Activated CD4-positive, alpha-beta T cell treated with anti-CD3 and anti-CD28 coated beads, Interleukin-2, Interleukin-4, amounts not matched to agents 100 ng/mL and 50 ng/mL, durations not matched to agents 16 hours and 8 hours (primary cell): ENCODE measurements at places on chromosomes 4 and X.
A peak's percentile ranks its signal among the peaks of the same experiment; 100 is the strongest.

GRCh38 chr4:93896516-93896915, 68.0 kb downstream of the ATOH1 start:
- no peak for DNase-seq

GRCh38 chrX:75155447-75155826, 646 bp downstream of the ABCB7 start:
- peak; percentile 28 for DNase-seq

DNA sequence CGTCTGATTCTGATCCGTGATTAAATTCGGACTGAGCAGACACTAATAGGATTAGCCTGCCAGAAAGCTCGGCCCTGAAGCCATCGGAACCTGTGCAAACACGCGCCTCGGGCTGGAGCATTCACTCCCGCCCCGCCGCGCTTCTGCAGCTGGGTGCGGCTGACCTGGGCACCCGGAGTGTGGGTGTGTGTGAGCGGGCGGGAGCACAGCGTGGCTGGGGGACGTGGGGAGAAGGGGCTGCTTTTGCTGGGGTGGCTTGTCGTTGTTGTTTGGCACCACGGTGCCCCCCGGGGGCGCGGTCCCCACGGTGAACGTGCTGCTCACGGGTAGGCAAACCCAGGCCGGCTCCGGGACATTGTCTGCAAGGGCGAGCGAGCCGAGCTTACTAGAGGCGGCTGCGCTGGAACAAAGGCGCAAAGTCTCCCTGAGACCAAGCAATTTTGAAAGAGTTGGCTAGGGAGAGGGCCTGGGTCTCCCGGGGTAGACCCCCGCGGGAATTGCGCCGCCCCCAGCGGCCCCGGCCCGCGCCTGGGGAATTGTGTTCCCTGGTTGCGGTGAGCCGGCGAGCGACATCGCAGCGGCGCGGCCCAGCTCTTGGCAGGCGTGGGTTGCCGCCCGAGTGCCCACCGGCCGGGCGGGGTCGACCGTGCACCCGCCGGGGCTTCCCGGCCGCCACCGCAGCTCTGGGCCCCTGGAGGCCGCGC, 1.4 kb downstream of the MAMLD1 start:
- DNase-seq = no peak

DNA sequence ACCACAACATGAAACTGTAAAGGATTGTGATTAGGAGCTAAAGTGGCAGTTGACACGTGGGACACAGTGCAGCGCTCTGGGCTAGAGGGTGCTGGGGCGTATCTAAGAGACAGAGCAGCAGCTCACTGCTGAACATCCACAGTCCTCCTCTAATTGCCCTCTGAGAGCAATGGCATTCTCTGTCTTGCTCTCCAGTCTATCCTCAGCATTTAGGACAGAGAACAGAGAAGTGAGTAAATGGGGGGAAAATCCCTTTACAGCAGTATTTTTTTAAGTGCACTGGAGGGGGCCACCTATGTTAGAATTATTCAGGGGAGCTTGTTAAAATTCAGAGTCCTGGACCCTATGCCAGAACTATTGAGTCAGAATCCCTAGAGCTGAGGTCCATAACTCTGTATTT, 4.2 kb upstream of the TMEM154 start:
- no peak for DNase-seq

DNA sequence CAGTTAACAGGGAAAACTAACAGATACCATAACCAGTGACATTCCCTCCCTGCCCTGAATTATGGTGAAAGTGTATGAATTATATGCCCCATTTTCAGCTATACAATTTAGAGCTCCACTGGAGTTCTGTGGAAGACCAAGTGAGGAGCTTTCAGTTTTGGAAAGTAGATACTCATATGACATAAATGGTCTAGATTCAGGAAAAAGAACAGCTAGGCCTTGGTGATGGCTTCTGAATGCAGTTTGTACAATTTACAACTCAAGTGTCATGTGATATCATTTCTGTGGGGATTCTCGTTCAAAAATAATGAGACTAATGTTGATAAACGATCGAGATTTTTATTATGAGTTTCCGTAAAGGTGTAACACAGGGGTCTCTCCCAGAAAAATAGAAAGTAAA, 8.2 kb upstream of the SEC24B start:
- DNase-seq = no peak

DNA sequence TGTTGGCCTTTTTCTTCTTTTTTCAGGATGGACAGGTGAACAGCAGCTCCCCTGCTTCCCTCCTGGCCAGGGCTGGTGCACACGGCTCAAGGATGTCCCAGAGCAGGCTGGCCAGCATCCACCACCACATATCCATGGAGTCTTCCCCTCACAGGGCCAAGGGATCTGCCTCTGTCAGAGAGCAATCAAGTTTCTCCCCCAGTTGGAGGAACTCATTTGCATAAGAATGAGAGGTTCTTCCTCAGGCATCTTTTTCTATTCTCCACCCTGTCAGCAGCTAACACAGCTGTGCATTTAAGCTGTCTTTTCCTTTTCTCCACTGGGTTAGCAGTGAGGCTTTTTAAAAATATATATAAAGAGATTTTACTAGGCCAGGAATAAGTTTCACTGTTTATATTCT, 143.8 kb downstream of the ANAPC10 start:
- DNase-seq = no peak

- no peak for DNase-seq
These were observed 2.5 kb downstream of the RBMXL3 start for GRCh38 chrX:115191490-115192243.

DNA sequence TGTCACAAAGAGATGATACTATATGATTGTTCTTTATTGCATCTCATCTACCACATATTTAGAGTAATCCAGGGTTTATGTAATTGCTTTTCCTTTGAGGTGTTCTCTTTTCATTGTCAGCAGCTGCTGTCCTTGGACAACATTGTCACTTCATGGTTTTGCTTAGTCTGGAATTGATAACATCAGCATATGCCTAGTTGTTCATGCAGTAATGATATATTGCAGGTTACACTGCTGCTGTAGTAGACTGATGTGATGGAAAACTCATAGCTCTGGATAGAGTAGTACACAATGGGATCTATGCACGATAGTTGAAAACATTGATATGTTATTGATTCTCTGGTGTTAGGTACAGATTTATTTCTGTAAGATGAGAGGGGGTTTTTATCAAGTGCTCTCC, 13.7 kb downstream of the NEIL3 start:
- DNase-seq = no peak

GRCh38 chrX:26295425-26295824, 79.5 kb downstream of the MAGEB5 start:
- no peak for DNase-seq

DNA sequence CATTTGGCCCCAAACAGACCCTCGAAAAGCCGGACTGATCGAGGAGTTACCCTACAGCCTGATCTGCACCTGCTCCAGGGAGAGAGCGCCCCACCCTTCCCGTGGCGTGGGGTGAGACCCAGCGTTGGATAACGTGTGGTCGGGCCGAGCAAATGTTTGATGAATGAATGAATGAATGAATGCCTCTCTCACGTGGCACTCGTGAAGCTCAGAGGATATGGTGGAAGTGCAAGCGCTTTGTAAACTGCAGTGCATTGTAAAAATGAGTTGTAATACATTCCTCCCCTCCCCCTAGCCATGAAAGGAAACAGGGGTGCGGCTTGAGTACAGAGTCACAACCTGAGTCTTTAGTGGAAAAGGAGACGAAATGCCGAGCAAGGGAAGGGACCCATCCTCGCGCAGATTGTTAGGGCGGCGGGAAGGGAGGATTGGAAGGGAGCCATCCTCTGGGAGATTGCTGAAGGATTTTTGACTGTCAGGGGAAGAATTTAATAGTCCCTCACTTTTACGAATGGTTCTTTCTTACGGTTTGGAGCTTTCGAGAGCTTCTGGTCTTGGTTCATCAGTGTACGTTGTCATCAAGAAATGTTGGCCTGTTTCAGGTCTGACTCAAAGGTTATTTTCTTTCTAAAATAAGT, 772 bp upstream of the FBXW7 start:
- DNase-seq = peak; percentile 71

- no peak for DNase-seq
These were observed 39.4 kb downstream of the GEMIN8 start for GRCh38 chrX:13990126-13990800.

DNA sequence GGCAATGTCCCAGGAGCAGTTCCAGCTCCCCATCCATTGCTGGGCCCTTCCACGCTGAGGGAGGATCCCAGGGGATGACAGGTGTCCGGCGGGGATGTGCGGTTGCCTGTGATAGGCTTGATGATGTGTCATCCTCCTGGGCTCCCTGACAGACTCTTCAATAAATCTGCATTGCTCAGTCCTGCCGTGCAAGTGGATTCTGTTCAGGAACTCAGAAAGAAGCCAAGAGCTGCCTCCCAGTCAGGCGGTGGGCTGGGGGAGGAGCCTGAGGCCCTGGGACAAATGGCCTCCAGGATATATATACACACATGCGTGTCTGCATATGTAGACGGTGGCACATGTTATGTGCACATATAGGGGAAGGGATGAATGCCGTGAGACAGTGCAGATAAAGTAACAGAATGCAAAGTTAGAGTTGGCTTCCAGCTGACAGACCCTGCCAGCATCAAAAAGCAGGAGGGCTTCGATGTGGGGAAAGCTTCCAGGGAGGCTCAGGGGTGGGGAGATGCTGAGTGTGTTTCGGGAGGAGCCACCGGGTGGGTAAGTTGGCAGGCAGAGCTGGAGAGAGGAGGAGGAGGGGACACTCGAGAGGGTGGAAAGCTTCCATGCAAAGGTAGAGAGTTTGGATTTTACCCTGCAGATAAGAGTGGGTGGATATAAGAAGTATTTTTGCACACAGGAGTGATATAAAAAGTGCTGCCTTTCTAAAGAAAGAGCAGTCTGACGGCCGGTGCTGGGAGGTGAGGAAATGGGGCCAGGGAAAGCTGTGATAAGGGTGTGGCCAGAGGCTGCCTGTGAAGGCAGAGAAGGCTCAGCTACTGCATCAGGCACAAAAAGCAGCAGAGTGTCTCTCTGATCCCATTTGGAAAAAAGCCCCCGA, 28.5 kb upstream of the CRMP1 start:
- DNase-seq = no peak

GRCh38 chr4:8910100-8910821, 38.6 kb upstream of the HMX1 start:
- DNase-seq = no peak

DNA sequence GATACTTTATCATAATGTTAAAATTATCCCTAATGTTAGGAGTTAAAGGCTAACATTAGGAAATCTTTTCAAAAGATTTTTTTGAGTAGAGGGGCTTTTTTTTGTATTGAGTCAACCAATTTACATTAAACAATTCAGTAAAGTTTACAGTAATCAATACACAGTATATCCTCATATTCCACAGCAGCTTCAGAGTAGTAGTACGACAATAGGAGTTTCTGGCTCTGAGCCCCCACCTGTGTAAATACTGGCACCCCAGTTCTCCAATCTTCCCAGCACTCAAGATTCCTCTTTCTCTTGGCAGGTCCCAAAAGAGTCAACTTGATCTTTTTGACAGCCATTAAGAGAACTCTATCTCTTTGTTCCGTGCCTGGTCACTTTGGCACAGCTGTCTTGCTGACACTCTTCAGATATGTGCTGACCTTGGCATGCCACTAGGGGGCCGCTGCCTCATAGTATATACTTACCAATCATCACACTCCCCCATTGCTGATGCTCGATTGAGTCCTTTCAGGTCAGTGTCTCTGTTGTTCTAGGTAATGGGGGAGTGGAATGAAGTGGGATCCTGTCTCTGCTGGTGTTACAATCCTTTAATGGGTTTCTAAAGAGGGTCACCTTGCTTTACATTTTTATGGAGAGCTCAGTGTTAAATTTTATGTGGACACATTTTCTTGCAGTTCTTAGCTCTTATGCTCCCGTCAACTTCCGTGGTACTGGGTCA, 19.5 kb upstream of the CCNI start:
- DNase-seq = peak; percentile 72

- DNase-seq = no peak
These were observed 1.5 kb upstream of the COMMD8 start for GRCh38 chr4:47465004-47465403.

- DNase-seq = no peak
These were observed 132.1 kb downstream of the EDA start for GRCh38 chrX:69748055-69748454.

- no peak for DNase-seq
These were observed 8.4 kb downstream of the UBE2K start for GRCh38 chr4:39706334-39706733.
